ENCODE measurements at places on chromosomes 1 and 21. TPM values are rescaled to one million over a fixed set of nuclear protein-coding genes. Genes with fewer than 3 reads are reported as not detected.

DNA sequence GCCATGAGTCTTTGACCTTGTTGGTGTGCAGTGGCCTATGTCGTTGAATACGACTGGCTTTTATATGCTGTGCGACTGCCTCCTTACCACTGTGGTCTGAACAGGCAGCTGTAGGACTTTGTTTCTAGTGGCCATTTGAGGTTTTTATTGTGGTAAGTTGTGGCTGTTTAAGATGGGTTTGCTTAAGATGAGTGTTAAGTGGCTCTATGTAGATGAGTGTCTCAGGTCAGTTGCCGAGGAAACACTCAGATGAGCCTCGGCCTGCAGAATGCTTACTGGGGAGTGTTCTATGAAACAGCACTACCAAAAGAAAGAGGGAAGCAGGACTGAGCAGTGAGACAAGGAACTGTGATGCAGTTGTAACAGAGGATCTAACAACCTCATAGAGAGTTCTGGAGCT, 14.9 kb upstream of the CD1C start:
- no peak overlapping the region for H3K27ac ChIP-seq
- H3K4me3 ChIP-seq, result no peak overlapping the region
- no peaks in the 10 kb centered on the region for H3K27me3 ChIP-seq
- peaks cover 1% of the 10 kb centered on the region for H3K36me3 ChIP-seq
- no peak for DNase-seq

DNA sequence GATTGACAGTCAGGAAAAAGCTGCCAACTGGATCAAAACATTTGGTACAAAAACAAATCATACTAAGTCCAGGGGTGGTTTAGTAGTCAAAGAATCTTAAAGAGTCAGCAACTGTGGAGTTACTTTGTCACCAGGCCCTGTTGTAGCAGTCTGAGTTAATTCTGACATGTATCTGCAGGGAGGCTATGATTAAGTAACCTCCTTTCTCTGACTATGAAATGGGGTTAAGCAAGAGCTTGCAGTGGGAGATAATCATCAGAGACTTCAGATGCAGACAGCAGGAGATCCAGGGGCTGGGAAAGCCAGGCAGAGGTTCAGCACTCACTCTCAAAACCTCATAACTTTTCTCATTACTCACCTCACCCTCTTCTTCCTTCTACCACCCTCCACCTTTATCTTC, 99.2 kb upstream of the BTG3 start:
- H3K4me3 ChIP-seq, result no peak overlapping the region
- peaks cover 20% of the 10 kb centered on the region for H3K4me1 ChIP-seq
- peaks cover 5% of the 10 kb centered on the region for H3K36me3 ChIP-seq
- no peaks in the 10 kb centered on the region for H3K27me3 ChIP-seq
- H3K27ac ChIP-seq, result no peak overlapping the region

DNA sequence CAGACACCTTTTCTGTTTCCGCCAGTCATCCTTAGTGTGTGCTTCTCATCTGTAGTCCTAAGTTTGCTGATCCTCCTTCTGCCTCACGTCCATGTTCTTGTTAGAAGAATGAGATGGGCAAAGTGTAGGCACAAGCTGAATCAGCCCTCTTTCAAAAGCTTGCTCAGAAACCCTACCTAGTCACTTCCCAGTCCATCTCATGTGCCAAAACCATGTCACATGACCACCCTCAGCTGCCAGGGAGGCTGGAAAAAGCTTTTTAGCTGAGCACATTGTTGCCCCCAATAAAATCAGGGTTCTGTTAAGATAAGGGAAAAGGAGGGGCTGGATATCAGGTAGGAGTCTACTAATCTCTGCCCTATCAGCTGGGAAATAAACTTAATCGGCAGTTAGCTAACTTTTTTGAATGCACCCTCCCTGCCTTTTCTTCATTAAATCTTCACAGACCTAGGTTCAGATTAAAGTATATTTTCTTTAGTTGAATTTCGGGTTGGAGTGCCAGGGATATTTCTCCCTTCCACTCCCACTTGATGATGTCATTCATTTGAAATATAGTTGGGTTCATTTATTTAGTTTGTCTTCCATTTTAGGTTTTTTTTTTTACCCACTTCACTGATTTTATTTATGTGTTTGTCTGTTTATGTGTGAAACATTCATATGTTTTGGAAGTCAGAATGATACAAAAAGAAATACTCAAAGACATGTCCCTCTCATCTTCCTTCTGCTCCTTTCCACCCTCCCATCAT, 129.2 kb downstream of the ROR1 start:
- no peak overlapping the region for H3K4me3 ChIP-seq
- no peaks in the 10 kb centered on the region for H3K36me3 ChIP-seq
- H3K27ac ChIP-seq, result no peak overlapping the region
- no peaks in the 10 kb centered on the region for H3K4me1 ChIP-seq

Gene AUNIP
- 8.8 TPM for total RNA-seq

Gene FAM151A
- total RNA-seq, result not detected
